ENCODE measurements at places on chromosomes 6 and 20. TPM values are rescaled to one million over a fixed set of nuclear protein-coding genes. Genes with fewer than 3 reads are reported as not detected.

The ITPA gene
- total RNA-seq = 85.8 TPM

The PPIL6 gene
- total RNA-seq = 2.4 TPM

The AGER gene
- total RNA-seq = 2.2 TPM

The SAMD3 gene
- 0.07 TPM for total RNA-seq

The IL20RA gene
- not detected for total RNA-seq

The NTSR1 gene
- total RNA-seq = 9.0 TPM

DNA sequence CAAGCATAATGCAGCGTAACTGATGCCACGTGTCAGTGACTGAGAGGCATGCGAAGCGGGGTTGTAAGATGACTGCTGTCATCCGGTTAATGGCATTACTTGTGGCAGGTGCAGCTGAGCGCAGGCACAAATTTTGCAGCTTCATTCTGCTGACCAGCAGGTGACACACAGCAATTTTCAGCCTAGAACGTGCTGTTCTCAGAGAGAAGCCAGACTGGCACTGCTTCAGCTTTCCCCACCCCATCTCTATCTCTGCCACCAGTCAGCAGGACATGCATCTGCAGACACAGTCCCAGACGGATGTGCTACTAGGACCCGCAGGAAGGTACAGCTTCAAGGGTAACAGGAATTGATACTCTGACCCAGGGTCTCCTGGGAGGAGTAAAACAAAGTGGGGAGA, 221.8 kb downstream of the KIF16B start:
- no peak for DNase-seq

DNA sequence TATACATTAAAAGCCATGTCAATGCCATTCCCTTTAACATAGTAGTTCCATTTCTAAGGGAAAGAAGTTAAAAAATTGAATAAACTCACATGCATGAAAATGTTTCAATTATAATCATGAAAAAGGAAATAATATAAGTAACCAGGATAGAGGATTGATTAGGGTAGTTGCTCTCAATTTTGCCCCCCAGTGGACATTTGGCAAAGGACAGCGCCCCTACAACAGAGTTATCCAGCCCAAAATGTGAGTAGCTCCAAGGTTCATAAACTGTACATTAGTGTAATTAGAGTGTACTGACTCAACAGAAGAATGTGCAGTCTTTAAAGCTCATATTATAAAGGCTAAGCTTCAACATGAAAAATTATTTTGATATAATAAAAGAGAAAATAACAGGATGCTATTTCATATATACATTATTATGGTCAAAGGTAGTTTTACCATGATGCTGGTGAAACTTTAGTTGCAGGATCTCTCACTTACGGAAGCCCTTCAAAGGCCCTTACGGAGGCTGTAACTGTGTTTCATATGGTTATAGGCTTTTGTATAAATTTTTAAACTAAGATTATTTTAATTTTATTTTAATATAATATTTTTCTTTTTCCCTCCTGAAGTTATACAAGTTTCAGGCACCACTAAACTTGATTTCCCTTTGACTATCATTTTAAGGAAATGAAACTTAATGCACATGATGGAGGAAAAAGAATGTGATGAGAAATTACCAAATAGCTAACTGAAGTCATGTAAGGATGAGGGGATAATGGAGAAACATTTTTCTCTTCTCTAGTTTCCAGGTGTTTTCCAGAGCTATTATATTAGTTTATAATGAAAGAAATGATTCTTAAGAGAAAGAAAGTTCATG, 403.6 kb downstream of the PLCB1 start:
- no peak for DNase-seq

- no peak for DNase-seq
Measured at GRCh38 chr20:58998656-58999055, 8.4 kb downstream of the CTSZ start.

- peak; percentile 90 for DNase-seq
Measured at GRCh38 chr20:50844430-50845100, 49.7 kb downstream of the BCAS4 start.

DNA sequence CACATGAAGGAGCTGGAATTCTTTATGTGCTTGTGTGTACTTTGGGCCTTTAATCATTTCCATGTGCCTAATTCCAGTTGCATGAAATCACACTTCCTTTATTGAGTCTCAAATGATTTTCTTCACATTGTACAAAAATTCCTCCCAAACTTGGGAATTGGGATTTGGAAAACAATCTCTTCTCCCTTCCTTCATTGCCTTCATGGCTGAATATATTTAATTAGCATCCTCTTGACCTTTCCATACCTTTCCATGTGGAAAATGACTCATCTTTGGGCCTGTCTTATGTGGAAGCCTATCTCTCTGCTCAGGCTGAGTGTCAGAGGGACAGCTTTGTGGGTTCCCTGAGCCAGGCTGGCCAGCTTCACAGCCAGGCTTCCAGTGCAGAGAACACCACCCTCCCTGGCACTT, 33.0 kb upstream of the CDH4 start:
- peak; percentile 21 for DNase-seq

- DNase-seq = no peak
Measured at GRCh38 chr6:14258695-14259593, 141.4 kb downstream of the CD83 start.

DNA sequence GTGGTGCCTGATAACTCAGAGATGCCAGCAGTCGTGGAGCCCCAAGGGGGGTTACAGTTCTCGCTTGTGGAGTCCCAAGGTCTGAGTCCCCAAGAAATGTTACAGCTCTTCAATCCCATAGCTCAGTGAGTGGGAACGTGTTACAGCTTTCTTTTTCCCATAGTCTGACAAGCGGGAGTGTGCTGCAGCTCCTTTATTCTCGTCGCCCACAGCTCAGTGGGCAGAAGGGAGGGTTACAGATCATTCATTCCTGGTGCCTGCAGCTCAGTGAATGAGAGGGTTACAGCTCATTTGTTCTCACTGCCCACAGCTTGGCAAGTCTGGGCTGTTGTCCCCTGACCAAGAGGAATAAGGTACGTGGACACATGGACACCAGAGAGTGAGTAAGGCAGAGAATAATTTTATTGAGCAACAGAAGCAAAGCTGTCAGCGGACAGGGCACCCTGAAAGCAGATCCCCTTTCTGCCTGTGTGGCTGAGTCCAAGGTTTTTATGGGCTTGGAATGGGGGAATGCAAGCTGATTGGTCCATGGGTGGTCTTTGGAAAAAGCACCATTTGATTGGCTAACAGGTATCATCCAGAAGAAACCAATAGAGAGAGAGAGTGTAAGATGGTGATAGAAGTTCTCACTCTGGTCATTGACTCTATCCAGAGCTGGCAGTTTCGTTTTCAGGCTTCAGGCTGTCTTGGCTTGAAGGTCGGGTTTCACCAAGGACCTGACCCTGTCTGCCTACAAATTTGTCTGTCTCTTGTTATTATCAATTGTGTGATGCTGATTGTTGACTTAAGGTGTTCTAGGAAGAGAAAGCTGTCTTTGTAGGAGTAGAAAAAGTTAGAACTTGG, 16.4 kb downstream of the RNF217 start:
- DNase-seq = no peak

- DNase-seq = peak; percentile 27
Measured at GRCh38 chr6:57173056-57173885, 1.1 kb downstream of the BAG2 start.

DNA sequence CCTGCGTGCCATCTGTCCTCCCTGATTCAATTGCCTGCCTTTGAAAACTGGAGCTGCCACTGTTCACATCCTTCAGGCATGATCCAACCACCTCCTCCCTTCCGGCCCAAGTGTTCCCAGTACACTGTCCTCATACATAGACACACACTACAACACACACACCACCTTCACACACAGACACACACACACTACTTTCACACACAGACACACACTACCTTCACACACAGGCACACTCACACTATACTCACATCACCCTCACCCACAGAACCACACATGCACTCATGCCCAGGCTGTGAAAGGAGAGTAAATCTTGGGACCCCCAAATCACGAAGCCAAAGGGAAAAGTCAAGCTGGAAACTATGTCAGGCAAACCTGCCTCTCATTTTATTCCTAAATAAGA, 109.4 kb upstream of the MYLIP start:
- DNase-seq = no peak

DNA sequence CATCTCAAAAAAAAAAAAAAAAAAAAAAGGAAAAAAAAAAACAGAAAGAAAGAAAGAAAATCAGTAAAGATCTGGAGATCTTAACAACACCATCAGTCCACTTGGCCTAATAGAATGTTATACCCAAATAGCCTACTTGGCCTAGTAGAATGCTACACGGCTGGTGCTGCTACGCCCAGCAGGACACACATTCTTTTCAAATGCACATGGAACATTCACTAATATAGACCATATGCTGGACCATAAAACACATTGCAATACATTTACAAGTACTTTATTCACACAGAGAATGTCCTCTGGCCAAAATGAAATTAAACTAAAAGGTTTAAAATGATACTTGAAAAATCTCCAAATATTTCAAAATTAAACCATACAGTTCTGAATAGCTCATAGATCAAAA, 80.0 kb upstream of the TNFAIP3 start:
- no peak for DNase-seq

GRCh38 chr6:166955865-166956443, 396 bp downstream of the RNASET2 start:
- peak; percentile 17 for DNase-seq

DNA sequence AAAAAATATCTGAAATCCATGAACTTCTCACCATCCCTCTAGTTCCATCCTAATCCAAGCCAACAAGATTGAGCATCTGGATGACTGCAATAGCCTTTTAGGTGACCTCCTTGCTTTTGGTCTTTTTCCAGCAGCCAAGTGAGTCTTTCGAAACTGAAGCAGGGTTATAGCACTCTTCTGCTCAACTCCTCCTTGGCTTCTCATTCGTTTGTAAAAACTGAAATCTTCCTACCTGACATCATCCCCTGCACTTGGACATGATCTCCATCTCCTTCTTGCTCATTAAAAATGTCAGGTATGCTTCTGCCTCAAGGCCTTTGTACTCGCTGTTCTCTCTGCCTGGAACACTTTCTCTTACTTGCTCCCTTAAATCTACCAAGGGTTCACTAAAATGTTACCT, 46.0 kb downstream of the STX7 start:
- no peak for DNase-seq

DNA sequence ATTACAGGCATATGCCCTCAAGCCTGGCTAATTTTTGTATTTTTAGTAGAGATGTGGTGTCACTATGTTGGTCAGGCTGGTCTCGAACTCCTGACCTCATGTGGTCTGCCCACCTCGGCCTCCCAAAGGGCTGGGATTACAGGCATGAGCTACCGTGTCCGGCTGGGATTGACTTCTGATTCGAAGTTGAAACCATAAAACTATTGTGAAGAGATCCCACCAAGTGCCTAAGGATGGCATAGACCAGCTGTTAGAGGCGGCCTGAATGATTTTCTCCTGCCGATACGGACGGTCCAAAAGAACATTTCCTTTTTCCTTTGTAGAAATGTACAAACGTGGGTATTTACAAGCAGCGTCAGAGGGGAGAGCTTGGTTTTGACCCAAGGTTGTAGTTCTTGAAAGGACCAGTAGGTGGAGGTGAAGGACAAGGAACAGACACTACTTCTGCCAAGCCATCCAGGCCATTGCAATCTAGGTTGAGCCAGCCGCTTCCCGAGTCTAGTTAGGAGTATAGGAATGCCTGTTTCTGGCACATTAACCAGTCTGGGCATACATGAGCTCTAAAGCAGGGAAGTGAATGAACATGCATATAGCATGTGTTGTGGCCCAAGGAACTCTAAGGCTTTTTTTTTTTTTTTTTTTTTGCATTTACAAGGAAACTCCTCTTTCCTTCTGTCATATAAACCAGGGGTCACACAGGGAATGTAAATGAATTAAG, 29.0 kb downstream of the MOCS3 start:
- peak; percentile 90 for DNase-seq

DNA sequence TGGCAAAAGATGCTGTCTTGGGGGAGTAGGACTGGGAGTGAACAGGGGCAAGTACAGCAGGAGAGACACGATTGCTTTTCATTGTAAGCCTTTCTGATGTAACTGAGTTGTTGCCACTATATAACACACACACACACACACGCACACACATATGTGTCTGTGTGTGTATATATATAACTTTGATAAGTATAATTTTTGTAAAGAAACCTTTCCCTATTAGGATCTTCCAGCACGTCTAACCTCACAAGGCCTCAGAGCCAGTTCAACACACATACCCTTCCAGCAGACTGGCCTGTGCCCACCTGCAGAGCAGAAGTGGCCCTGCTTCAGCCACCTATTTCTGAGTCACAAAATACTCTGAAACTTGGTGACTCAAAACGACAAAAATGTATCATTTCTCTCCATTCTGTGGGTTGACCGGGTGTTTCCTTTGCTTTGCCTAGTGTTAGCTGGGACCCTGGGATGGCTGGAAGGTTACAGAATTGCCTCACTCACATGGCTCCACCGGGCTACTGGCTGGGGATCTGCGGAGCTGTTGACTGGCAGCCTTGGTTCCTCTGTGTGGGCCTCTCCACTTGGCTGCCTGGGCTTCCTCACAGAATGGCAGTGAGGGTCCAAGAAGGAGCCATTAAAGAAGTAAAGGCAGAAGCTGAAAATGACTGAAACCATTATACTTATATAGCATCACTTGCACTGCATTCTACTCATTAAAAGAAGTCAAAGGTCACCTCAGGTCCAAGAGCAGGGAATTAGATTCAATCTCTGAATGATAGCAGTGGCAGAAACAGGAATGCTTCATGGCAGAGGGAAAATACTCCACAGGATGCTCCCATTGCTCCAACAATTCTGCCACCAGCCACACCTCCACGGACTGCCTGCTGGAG, 126.4 kb downstream of the BANF2 start:
- peak; percentile 45 for DNase-seq

DNA sequence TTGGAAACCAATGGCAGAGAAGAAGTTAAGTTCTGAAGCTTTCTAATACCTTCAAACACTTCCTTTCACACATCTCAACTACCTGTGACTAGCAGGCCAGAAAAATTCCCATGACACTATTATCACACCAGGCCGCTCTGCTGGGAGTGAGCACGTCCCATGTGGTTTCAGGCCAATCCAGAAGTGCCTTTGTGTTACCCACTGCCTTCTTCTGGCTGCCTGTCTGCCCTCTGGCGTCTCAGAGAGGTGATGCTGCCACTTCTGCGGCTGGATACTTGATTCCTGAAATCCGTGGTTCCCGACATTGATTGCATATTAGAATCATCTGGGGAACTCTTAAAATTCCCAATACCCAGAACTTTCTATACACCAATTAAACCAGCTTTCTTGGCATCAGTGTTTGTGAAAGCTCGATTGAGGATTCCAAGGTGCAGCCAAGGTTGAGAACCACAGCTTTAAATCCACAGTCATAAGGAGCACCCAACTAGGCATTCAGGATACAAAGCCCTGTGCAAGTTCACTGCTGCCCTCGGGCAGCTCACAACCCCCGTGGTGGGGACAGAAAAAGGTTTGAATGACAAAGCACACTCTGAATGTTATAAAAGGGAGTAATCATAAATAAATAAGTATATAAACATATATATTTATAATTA, 65.6 kb downstream of the STMND1 start:
- peak; percentile 48 for DNase-seq

DNA sequence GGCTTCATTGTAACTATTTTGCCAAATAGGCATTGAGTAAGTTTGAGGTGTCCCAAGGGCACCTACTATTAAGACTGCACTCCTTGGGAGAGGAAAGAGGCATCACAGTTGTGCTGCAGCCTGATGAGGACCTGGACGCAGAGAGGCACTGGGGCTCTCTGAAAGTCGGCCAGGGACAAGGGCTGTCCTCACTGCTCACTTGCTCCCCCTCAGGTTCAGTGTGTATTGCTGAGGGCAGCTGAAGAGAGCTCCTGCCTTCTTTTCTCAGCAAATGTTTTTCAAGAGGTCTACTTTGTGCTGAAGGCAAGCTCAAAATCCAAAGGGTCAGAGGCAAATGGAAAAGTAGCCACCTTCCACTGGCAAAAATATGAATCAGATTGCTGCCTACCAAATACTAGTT, 331.8 kb downstream of the RIMS1 start:
- peak; percentile 26 for DNase-seq

GRCh38 chr6:130409418-130410100, 43.7 kb downstream of the TMEM200A start:
- no peak for DNase-seq
